Fibroblast of villous mesenchyme (primary cell): ENCODE measurements at places on chromosomes 6 and 20. TPM values are rescaled to one million over a fixed set of nuclear protein-coding genes. Genes with fewer than 3 reads are reported as not detected.

Gene ENPP3
- total RNA-seq = under 0.01 TPM in 1 of 2 replicates, not detected in the other

Gene TAF4
- total RNA-seq = 3.0 and 3.5 TPM in 2 replicates

Gene LAMA4
- 197 and 481 TPM in 2 replicates for total RNA-seq

Gene C20orf204
- total RNA-seq = 0.43 and 0.97 TPM in 2 replicates

Gene BPHL
- 16.1 and 17.3 TPM in 2 replicates for total RNA-seq

Gene DEF6
- 0.32 and 1.3 TPM in 2 replicates for total RNA-seq

Gene SLC35F1
- under 0.01 TPM in 1 of 2 replicates, not detected in the other for total RNA-seq

Gene GNAS-AS1
- total RNA-seq = 0.43 and 0.64 TPM in 2 replicates

Gene OR2H2
- total RNA-seq = not detected in 2 replicates

- no peak for DNase-seq
These were observed 155.3 kb upstream of the MAFB start for GRCh38 chr20:40844332-40844731.

- peak; percentile 46 for DNase-seq
These were observed 67.1 kb downstream of the EPB41L2 start for GRCh38 chr6:130995783-130996447.

DNA sequence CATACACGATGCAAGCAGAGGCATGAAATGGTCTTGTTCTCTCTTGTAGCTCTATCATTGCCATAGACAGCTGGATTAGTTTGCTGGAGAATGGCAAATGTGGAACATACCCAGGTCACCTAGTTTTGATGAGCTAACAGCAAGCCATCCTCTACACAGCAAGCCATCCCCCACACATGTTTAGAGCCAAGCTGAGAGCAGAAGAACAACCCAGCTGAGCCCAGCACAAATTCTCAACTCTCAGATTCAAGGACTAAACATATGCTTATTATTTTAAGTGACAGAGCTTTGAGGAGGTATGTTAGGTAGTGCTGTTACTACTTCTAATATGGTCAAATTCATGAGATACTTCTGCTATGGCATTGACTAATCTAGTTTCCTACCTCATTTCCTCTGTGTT lies 230.3 kb downstream of the OTOR start:
- DNase-seq = no peak

- no peak for DNase-seq
These were observed 41.2 kb upstream of the SLC35D3 start for GRCh38 chr6:136880748-136881460.

- DNase-seq = no peak
These were observed 43.3 kb upstream of the IRF4 start for GRCh38 chr6:347951-348859.

DNA sequence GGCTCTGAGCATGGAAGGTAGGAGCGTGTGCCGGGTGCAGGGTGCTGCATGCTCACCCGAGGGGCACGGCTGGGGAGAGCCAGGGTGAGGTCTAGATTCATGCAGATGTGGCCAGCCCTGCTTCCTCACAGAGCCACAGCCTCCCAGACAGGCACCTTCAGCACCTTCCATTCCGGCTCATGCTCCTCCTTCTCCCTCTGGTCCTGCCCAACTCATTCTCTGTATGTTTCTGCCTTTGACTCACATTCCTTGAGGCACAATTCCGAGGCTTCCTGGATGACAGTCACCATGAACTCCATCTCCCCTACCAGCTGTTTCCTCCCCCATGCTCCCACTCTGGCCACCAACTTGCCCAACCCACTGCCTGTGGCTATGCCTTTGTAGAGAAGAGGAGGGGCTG lies 35.4 kb downstream of the DACT2 start:
- no peak for DNase-seq

DNA sequence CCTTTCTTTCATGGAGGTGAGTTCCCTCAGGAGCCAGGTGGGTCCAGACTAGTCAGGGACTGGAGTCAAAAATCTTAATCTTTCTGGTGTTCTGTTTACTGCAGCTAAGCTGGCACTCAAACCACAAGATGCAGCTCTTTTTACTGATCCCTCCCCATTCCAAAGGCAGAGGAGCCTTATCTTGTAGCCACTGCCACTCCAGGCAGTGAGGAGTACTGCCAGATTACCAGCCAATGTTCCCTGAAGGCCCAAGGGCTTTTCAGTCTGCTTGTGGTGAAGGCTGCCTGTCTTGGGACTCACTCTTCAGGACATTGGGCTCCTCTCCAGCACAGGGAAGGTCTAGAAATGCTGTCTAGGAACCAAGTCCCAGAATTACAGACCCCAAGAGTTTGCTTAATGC lies 490.4 kb upstream of the ADGRB3 start:
- no peak for DNase-seq

- DNase-seq = no peak
These were observed 20.1 kb upstream of the CHMP4B start for GRCh38 chr20:33791021-33791420.

- no peak for DNase-seq
These were observed 682.7 kb downstream of the MAFB start for GRCh38 chr20:40006168-40006860.

DNA sequence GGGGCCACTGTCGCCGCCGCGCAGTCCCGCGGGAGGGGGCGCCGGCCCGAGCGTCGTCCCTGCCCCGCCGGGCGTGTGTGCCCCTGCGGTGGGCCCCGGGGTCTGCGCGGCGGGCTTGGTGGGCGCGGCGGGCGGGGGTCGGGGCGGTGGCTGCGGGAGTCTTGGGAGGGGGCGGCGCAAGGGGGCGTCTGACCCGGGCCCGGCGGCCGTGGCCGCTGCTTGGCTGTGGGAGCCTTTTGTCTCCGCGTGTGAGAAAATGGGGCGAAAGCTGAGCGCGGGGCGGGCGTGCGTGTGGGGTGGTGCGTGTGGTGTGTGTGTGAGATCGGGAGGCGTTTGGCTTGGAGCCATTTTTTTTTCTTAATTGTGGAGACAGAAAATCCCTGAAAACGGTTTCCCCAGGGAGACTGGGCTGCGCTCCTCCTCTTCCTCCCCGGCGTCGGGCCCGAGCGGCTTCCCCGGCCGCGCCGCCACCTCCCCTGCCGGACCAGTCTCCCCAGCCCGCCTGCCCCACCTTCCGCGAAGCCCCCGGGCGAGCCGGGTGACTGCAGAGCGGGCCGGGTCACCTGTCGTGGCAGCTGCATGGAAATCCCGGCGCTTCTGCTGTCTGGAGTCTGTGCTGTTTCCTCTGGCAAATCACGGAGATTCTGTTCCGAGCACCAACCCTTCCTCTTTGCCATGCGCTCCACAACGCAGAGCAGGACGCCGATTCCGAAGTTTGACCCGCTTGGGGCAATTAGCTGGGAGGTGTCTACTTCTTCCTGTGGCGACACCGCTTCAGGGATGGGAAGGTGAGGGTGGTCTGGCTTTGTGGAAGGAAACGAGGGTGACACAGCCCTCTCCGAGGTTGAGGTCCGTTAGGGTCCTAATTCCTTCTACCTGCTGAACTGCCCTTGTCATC lies 64.4 kb downstream of the GTF2H5 start:
- DNase-seq = peak; percentile 65

- no peak for DNase-seq
These were observed 6.8 kb downstream of the HSPA12B start for GRCh38 chr20:3739054-3739925.

GRCh38 chr6:90124874-90125510 lies 171.7 kb downstream of the BACH2 start:
- no peak for DNase-seq

DNA sequence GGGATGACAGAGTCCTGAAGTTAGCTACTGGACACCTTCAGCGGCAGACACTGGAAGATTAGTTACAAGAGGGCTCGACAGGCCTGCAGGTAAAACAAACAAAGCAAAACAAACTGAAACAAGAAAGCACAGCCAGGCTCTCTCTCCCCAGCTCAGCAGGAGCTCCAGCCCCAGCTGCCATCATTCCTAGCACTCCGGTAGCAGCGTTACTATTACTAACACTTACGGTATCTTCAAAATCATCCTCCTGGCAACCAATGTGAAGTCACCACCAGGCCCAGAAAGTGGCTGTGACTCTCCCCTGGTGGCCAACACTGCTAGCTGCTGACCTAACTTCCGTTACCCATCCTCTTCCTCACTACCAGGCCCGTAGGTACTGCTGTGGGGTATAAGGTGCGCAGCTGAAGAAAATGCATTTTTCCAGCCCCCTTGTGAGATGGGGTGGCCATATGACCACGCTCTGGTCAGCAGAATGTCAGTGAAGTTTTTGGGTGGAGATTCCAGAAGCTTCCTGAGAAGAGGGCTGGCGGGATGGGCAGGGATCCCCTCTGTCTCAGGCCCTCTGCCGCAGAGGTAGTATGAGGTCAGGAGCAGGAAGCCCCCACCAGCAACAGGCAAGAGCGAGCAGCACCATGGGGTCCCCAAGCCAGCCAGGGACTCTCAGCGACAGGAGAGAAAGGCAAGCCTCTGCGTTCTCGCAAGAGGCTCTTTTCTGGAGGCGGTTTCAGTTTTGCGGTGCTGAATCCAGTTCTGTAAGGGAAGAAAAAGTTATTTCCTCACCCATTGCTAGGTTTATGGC lies 37.4 kb upstream of the TBXT start:
- no peak for DNase-seq

DNA sequence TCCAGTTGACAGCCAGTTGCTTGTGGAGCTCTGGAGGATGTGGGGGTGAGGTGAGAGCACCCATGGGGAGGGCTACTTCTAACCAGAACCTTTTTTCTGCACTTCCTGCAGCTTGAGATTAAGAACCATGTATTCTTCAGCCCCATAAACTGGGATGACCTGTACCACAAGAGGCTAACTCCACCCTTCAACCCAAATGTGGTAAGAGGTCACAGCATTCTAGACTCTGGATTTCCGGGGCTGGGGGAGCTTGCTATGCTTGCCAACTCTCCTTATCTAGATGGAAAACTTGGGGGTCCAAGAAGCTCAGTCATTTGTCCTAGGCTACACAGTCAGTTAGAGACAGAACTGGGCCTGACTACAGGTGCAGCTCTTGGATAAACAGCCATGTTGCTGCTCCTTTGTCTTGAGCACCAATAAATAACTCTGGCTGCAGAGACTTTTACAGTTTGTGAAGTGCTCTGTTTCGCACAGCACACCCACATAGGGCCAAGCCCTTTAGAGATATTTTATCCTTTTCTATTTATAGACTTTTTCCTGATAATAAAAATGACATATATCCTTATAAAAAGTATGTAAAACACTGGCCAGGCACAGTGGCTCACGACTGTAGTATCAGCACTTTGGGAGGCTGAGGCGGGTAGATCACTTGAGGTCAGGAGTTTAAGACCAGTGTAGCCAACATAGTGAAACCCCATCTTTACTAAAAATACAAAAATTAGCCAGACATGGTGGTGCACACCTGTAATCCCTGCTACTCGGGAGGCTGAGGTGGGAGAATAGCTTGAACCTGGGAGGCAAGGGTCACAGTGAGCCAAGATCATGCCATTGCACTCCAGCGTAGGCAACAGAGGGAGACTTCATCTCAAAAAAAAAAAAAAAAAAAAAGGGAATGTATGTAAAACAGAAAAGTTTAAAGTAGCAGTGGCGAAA lies 10.6 kb upstream of the IFT52 start:
- DNase-seq = peak; percentile 89

DNA sequence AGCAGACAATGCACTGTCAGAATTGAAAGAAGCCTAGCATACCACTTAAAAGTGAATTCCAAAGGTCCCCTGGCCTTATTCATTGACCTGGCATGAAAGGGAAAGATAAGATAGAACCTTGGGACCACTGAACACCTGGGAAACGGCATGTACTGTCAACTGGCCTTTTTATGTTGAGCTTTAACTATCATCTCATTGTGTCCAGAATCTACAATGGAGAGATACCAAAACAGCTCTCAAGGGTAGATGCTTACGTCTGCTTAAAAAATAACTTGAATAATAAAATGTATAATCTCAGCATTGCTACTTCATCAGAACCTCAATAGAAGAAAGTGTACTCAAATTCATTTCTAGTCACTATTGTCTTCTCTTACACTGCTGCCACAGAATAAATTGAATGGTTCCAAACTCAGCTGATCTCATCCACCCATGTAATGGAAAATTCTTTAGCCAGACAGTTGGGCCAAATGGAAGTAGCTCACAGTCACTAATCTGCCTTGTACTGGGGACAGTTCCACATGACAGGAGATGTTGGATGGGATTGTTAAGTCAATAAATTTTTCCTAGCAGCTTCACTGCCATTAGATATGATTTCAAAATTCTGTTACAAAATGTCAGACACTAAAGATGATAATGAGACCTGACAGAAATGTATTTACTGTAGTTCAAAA lies 93.8 kb downstream of the MLIP start:
- no peak for DNase-seq

DNA sequence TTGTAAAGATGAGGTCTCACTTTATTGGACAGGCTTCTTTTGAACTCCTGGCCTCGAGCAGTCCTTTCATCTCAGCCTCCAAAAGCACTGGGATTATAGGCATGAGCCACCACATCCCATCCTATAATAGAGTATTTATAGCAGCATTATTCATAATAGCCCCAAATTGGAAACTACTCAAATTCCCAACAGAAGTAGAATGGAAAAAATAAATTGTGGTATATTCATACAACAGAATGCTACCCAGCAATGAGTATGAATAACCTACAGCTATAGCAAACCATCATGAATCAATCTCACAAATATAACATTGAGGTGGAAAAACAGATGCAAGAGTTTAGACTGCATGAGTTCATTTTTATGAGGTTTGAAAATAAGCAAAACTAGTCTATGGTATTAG lies 84.8 kb upstream of the BTBD3 start:
- DNase-seq = no peak

DNA sequence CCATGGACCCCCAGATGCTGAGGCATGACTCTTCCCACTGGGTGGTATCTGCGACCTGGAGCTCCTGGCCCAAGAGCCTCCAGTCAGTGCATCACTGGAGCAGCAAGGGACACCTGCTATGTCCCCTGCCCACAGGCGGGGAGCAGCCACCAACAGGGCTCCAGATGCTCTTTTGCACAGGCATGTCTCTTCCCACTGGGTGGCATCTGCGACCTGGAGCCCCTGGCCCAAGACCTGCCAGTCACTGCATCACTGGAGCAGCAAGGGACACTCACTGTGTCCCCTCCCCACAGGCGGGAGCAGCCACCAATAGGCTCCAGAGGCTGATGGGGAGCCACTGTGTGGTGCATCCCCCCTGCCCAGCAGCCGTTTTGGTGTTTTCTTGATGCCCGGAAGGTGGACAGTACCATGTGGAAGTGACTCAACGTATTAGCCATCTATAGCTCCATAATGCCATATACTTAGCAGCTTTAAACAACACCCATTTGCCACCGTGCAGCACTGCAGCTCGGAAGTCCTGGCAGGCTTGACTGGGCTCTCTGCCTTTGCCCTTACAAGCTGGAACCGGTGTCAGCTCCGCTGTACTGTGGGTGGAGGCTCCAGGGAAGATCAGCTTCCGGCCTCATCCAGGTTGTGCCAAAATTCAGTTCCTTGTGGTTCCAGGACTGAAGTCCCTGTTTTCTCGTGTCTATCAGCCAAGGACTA lies 124.9 kb upstream of the CST7 start:
- DNase-seq = no peak
